Smooth muscle cell of the coronary artery (primary cell): ENCODE measurements at places on chromosomes 11 and 22. TPM values are rescaled to one million over a fixed set of nuclear protein-coding genes. Genes with fewer than 3 reads are reported as not detected.

The MMP13 gene
- not detected in 2 replicates for total RNA-seq

The TTC17 gene
- total RNA-seq, result 45.6 and 48.2 TPM in 2 replicates

The OR2D2 gene
- 0.15 TPM in 1 of 2 replicates, not detected in the other for total RNA-seq

The GRIA4 gene
- not detected in 2 replicates for total RNA-seq

The CKAP5 gene
- total RNA-seq, result 46.9 and 60.4 TPM in 2 replicates

The MRGPRX3 gene
- not detected in 2 replicates for total RNA-seq

The HRAS gene
- total RNA-seq, result 84.7 and 112 TPM in 2 replicates
